ENCODE measurements at places on chromosomes 3 and 15. TPM values are rescaled to one million over a fixed set of nuclear protein-coding genes. Genes with fewer than 3 reads are reported as not detected.

- no peak for ATAC-seq
Observed at GRCh38 chr3:23368731-23369130, 165.6 kb downstream of the UBE2E2 start.

GRCh38 chr3:27244374-27244773 is 124.8 kb downstream of the NEK10 start:
- ATAC-seq, result no peak

GRCh38 chr3:157166561-157166960 is 6.6 kb upstream of the CCNL1 start:
- ATAC-seq, result no peak

GRCh38 chr3:52525680-52526561 is 7.7 kb downstream of the NT5DC2 start:
- no peak for ATAC-seq

DNA sequence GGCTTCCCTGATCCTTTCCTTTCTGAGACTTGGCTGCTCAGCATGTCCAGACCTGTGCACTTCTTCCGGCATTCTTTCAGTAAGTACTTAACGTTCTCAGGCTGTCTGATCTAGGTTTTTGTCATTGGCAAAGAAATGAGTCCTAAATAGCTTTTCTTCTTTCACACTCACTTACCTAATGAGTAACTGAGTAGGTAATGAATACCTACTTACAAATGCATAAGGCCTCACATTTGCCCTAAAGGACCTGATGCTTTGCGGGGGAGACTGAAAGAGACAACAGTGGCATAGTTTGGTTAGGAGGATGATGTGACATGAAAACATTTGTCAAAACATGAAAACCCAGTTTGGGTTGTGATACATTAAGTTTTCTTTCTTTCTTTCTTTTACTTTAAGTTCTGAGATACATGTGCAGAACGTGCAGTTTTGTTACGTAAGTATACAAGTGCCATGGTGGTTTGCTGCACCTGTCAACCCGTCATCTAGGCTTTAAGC is 516.7 kb upstream of the CFAP20DC start:
- ATAC-seq, result no peak

- ATAC-seq, result no peak
Observed at GRCh38 chr3:135975536-135975935, 10.0 kb downstream of the PPP2R3A start.

GRCh38 chr3:169855514-169855913 is 14.2 kb downstream of the LRRC31 start:
- ATAC-seq, result no peak

APOD gene
- total RNA-seq, result 392 TPM

CADPS gene
- total RNA-seq, result 0.31 TPM

LARP6 gene
- 48.2 TPM for total RNA-seq

FBLN2 gene
- total RNA-seq, result 187 TPM

Measured in gastroesophageal sphincter (tissue), 4 donors.